ENCODE measurements at places on chromosomes 16 and 17. TPM values are rescaled to one million over a fixed set of nuclear protein-coding genes. Genes with fewer than 3 reads are reported as not detected.

GRCh38 chr16:84438971-84439696 is 65.3 kb downstream of the MEAK7 start:
- no peak for DNase-seq

The SLC13A2 gene
- total RNA-seq = not detected

The CCL17 gene
- total RNA-seq = 26.2 TPM

The TLCD1 gene
- 20.8 TPM for total RNA-seq
